NCI-H2081 (cell line): ENCODE measurements at places on chromosomes 7 and 10.
A peak's percentile ranks its signal among the peaks of the same experiment; 100 is the strongest.

DNA sequence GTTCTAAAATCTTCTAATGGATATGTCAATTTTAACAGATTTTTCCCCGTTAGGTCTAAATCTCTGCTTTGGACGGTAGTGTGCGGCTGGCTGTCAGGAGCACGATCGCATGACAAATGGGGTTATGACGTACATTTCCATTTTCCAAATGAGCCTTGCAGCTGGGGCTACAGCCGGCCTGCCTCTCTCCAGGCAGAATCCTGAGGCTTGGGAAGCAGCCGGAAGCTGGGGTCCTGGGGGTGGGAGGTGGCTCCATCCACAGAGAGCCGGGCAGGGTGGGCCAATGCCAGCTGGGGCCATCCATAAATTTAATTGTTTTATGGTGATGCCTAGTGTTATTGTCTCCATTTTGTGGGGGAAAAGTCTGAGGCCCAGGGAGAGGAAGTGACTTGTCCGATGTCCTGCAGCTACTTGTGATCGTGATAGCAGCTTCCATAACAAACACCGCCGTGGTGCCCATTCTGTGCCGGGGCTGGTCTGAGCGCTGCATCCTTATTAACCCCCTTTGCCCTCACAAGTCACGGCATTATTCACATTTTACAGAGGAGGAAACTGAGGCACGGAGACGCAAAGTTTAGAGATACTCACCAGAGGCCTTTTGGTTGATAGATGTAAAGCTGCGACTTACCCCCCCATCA, 53.0 kb upstream of the EBF3 start:
- no peak for DNase-seq

GRCh38 chr10:46319389-46319788, 32.6 kb downstream of the ANTXRL start:
- DNase-seq, result no peak

- DNase-seq, result no peak
Measured at GRCh38 chr10:130455791-130456190, 319.6 kb downstream of the GLRX3 start.

- DNase-seq, result peak; percentile 69
Measured at GRCh38 chr7:38368191-38368605, 94.8 kb upstream of the TARP start.

GRCh38 chr7:158475036-158475678, 112.5 kb downstream of the PTPRN2 start:
- DNase-seq, result no peak

- no peak for DNase-seq
Measured at GRCh38 chr10:76302481-76302880, 871.1 kb downstream of the LRMDA start.

GRCh38 chr7:155865830-155866525, 53.7 kb upstream of the SHH start:
- DNase-seq, result no peak

GRCh38 chr10:22629126-22629525, 85.3 kb downstream of the PIP4K2A start:
- DNase-seq, result no peak

- no peak for DNase-seq
Measured at GRCh38 chr7:80830584-80831285, 88.1 kb downstream of the SEMA3C start.

- DNase-seq, result no peak
Measured at GRCh38 chr10:49298671-49298982, 343 bp upstream of the C10orf71 start.

DNA sequence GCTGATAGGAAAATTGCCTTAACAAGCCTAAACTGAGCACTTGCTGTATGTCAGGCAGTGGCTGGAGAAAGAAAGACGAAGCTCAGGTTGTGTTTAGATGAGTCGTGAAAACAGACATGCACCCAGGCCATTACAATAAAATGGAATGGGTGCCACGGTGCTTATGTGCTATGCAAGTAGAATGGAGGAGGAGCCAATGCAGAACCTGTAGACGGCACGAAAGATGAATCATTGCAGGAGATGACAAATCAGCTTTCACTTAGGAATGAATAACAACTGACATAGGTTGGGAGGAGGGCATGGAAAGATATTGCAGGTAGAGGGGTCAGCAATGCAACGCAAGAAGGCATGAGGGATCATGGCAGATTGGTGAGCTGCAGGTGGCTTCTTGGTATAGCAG, 61.2 kb upstream of the ARHGAP21 start:
- DNase-seq, result no peak

GRCh38 chr10:87733081-87733480, 73.4 kb downstream of the PAPSS2 start:
- DNase-seq, result no peak

DNA sequence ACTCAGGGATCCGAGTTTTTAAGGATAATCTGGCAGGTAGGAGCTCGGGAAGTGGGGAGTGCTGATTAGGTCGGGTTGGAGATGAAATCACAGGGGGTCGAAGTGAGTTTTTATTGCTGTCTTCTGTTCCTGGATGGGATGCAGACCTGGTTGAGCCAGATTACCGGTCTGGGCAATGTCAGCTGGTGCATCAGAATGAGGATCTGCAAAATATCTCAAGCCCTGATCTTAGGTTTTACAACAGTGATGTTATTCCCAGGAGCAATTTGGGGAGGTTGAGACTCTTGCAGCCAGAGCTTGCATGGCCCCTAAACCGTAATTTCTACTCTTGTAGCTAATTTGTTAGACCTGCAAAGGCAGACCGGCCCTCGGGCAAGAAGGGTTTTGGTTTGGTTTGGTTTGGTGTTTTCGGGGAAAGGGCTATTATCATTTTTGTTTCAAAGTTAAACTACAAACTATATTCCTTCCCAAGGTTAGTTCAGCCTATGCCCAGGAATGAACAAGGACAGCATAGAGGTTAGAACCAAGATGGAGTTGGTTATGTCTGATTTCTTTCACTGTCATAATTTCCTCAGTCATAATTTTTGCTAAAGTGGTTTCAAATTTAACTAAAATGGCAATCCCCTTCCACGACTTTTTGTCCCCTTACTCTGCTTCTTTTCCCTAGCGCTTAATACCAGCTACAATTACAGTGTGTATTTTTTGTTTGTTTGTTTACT, 20.6 kb upstream of the PIK3CG start:
- DNase-seq, result no peak
